ENCODE measurements at places on chromosomes 2 and 18.
A peak's percentile ranks its signal among the peaks of the same experiment; 100 is the strongest.

GRCh38 chr2:26504002-26504401 is 26.1 kb upstream of the OTOF start:
- DNase-seq: no peak

- no peak for DNase-seq
Observed at GRCh38 chr2:29326926-29327325, 211.7 kb downstream of the CLIP4 start.

DNA sequence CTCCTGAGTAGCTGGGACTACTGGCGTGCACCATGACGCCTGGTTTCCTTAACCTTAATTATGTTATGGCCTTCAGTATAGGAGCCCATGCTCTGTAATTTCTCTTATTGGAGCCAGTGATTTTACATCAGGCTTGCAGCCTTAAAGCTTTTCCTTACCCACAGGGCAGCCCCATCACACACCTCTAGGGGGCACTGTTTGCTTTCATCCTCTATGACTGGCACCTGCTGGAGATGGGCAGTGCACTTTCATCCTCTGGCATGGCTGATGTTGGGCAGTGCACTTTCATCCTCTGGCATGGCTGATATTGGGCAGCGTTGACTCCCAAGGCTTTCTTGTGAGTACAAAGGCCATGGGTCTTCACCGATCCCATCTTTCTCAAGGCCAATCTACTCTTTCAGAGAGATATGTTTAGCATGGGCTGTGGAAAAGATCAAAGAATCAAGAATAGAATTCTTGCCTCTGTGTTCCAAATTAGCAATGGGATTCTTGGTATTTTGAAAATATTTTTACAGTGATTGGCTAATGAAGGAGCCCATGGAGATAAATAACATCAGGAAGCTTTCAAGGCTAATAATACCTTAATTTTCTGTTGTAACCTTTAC is 80.7 kb upstream of the MEX3C start:
- no peak for DNase-seq

DNA sequence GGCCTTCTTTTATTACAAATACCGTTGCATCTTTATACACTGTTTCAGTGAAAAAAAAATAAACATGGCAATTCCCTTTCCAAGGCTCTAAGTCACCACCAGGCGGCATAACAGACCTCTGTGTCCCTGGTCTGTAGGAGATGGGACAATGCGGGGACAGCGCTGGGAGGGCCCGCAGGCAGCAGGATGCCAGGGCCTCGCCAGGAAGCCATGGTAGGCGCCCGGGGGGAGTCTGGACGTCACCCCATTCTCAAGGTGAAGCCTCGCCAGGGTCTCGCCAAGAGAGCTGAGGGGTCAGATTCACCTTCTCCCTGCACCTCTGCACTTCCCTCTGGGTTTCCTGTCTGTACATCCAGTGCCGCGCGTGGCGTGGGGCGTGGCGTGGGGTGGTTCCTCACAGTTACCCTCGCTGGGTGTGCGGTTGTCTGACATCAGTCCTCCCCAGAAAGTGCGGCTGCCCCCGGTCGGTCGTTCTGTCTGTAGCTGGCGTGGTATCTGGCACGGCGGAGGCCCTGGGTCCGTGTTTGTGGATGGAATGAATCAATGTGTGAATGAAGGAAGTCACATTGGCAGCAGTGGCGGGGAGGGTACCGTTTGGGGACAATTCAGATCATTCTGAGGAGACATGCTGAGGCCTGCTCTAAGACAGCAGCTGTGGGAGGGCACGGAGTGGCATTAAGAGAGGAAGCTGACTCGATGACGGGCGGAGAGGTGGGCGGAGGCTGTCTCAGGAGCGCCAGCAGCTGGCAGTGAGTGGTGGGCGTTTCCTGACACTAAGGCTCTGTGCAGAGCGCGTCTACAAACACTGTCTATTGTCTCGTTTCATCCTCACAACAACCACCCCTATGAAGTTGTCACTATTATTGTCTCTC is 46.0 kb downstream of the LRRFIP1 start:
- peak; percentile 66 for DNase-seq

DNA sequence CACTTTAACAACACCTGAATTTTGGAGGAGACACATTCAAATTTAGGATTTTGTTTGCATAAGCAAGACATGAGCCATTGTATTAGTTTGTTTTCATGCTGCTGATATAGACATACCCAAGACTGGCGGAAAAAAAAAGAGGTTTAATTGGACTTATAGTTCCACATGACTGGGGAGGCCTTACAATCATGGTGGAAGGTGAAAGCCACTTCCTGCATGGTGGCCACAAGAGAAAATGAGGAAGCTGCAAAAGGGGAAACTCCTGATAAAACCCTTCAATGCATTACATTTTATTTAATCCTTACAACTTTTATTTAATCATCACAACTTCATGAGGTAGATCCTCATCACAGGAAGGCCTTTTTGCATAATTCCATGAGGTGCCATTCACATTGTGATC is 242.0 kb upstream of the STON1 start:
- no peak for DNase-seq

GRCh38 chr2:48080534-48081316 is 174.4 kb upstream of the FBXO11 start:
- DNase-seq: no peak

- no peak for DNase-seq
Observed at GRCh38 chr2:45818591-45818990, 167.1 kb downstream of the PRKCE start.

GRCh38 chr2:145022666-145023333 is 502.9 kb upstream of the ZEB2 start:
- no peak for DNase-seq

DNA sequence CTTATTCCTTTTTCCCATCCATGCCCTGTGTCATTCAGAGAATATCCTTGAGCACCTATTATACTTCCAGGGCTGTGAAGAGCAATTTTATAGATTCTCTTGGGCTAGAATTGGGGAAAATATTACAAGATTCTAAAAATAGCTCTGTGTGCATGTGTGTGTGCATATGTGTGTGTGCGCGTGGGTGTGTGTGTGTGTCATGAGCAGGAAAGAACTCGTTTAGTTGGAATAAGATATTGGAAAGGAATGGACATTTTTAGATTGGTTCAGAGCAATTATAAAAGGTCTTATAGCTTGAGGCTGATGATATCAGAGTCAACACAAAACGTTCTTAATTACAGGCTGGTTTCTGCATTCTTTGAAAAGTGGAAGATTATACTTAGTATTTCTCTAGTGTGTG is 212.1 kb upstream of the COPS8 start:
- no peak for DNase-seq

GRCh38 chr2:75311993-75312392 is 112.7 kb upstream of the TACR1 start:
- DNase-seq: no peak

- DNase-seq: no peak
Observed at GRCh38 chr18:1019191-1019590, 114.5 kb downstream of the ADCYAP1 start.

DNA sequence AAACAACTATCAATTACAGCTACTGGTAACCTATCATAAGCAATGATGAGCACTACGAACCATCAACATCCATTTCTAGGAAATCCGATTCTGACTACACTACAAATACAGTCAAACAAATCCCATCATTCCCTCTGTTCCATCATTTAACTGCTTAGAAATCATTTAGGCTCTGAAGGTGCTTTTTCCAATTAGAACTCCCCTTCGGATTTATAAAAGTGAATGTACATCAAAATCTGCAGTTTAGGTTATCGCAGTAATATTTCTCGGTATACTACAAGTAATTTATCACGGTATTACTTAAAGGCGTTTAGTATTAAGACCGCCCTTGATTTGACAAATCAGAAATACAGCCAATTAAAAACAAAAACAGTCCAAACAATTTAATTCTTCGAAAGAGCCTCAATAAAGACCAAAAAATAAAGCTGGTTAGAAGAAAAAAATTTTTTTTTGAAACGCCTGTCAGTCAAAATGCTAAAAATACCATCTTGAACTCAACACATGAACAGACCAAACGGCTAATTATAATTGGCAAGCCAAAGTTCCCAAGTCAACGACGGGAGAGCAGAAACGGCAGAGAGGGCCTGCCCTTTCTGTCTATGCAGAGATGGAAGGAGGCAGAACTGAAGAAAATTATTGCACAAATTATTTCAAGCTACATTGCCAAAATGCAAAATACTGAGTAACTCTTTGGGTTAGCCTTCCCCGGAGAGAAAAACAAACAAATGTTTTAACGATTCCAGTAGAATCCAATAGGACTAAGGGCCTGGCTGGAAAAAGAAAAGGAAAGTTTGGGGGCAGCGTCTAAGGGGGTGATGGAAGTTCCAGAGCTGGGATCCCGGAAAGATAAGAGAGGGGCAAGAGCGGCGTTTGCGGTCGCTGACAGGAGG is 1.2 kb downstream of the VPS54 start:
- DNase-seq: no peak

- DNase-seq: no peak
Observed at GRCh38 chr2:241866790-241867645, 2.5 kb upstream of the RTP5 start.

- DNase-seq: no peak
Observed at GRCh38 chr18:74402806-74403433, 54.2 kb downstream of the DIPK1C start.

- no peak for DNase-seq
Observed at GRCh38 chr18:55510809-55511208, 77.2 kb downstream of the TCF4 start.

- no peak for DNase-seq
Observed at GRCh38 chr18:57445488-57446319, 10.5 kb downstream of the ONECUT2 start.

DNA sequence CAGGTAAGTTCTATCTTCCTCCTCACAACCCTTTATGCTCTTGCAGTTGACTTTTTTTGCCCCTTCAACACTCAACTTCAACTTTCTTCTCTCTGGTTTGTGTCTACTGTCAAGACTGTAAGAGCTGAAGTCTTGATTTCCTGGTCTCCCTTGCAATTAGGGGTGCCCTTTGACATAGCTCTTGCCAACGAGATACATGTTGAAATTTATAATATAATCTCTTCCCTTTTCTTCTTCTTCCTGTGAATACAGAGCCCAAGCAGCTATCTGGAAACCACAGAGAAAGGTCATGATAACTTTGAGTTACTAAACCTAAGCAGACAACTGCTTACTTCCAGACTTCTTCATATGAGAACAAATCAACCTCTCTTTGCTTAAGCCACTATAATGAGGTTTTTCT is 163.5 kb downstream of the MC4R start:
- DNase-seq: no peak

- no peak for DNase-seq
Observed at GRCh38 chr2:217987391-217987790, 15.4 kb downstream of the TNS1 start.

GRCh38 chr2:220994846-220995245 is 577.3 kb downstream of the EPHA4 start:
- DNase-seq: no peak

DNA sequence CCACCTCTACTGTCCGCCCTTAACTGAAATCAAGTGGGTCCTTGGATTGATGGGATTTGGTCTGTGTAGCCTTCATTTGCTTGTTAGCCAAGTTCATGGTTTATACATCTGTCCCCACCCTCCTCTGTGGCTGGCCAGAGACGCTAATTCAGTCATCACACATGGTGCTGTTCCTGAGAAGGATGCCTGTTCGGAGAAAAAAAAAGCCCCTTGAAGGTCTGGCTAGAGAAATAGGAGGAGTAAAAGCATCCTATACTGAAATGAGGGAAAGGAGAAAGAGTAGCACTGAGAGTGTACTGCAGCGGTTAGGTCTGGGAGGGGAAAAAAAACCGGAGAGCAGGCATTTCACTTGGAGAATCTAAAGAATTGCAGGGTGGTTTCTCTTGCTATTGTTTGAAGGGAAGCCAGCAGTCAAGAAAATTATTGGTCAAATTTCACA is 180.6 kb upstream of the EPAS1 start:
- no peak for DNase-seq

DNA sequence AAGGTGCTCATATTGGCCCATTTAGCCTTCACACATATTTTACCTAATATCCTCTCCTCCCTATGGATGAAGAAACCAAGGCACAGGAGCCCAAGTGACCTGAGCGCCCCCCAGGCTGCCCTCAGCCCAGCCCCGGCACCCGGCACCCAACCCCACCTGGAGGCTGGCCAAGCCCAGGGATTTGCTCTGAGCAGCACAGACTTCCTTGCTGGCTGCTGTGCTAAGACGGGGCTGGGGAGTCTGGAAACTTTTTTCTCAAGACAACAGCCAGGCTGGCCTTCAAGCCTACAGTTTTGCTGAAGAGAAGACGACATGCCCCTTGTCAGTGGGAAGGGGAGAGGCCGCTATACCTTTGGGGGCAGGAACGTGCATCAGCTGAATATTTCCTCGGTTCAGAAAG is 52.7 kb upstream of the LAMA1 start:
- no peak for DNase-seq

DNA sequence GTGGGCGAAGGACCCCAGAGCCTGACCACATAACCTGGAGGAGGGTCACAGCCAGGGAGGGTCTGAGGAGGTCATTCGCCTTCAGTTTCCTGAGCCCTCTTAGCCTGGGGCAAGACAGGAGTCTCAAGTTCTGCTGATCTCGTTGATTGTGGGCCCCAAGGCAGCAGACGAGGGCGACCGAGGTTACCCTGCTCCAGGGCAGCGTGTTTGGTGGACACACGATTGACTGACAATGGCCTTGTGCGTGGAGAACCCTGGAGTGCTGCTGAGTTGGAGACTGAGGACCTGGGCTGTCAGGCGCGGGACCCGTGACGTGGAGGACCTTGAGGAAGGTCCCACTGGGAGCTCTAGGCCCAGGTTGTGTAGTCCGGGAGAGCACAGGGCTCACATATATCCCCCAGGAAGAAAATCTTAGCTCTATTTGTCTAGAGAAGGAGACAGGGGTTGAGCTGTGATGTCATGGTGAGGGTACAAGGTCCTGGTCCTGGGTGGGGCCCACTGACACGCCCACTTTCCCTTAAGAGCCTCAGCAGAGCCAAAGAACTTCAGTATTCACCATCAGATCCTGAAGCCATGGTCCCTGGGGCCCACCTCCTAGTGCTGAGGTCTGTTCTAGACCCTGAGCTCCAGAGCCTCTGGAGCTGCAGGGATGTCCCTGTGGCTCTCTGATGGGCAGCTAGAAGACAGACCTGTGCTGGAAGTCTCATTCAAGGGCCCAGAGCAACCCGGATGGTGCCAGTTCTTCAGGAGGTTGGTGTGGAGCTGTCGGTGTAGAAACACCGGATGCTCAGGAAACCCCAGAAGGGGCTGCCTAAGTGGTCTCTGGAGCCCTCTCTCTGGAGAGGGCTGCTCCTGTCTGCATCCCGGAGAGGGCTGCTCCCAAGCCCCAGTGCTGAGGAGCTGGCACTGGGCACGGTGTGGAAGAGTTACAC is 53.1 kb downstream of the DYSF start:
- no peak for DNase-seq
